Dorsolateral prefrontal cortex (tissue), 122 donors: ENCODE measurements at places on chromosomes 7 and 10.

DNA sequence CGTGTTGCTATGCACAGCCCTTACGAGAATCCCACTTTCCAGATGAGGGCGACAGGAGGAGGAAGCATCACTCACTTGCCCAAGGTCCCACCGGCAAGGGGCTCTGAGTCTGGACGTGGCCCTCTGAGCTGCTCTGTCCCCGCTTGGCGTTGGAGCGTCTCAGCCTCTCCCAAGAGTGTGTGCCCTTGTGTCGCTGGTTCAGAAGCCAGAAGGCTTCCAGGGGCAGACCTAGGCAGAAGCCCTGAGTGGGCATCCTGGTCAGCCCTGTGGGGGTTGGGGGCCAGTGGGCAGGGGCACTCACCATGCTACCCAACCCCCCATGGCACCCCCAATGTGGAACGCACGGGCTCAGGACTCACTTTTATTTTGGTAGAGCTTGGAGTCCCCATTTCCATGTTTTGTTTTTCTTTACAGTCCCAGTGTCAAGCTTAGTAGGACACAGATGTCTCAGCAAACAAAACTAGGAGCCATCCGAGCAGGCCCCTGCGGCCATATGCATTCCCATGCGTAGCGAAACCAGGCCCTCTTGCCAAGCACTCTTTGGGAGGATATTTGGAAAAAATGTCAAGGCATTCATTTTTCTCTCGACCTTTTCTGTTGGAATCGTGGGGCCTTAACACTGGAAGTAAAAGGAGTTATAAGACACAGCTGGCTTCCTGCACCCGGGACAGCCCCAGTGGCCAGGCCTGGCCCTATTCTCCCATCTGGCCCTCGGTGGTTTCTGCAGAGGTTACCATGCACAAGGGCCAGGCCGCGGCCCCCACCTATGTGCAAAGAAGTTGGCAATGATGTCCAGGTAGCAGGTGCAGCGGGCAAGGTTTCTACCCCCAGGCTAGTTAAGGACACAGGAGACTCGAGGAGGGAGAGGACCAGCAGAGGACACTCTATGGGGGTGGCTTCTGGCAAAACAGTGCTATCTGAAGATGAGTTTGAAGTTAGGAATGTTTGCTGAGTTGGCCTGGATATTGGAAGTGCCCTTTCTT, 97.0 kb downstream of the LHPP start:
- no peak for DNase-seq

DNA sequence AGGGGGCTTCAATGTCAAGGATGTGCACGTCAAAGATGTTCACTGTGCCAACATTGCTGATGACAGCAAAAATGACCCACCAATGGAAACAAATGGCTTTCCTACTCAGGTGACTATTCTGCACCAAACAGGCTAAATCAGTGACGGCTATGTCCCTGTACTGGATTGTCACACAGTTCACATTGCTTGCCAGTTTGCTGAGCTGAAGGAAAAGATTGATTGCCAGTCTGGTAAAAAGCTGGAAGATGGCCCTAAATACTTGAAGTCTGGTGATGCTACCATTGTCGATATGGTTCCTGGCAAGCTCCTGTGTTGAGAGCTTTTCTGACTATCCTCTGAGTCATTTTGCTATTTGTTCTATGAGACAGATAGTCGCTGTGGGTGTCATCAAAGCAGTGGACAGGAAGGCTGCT, 202.2 kb upstream of the ETV1 start:
- no peak for DNase-seq

- DNase-seq, result no peak
Observed at GRCh38 chr7:127892488-127893314, 138.5 kb downstream of the LRRC4 start.

- DNase-seq, result no peak
Observed at GRCh38 chr7:29412912-29413311, 150.7 kb upstream of the PRR15 start.

GRCh38 chr10:30877111-30877510, 154.6 kb downstream of the ZNF438 start:
- DNase-seq, result no peak

- no peak for DNase-seq
Observed at GRCh38 chr7:768881-769504, 41.9 kb upstream of the PRKAR1B start.

- DNase-seq, result no peak
Observed at GRCh38 chr7:85471740-85472139, 284.9 kb upstream of the SEMA3D start.

DNA sequence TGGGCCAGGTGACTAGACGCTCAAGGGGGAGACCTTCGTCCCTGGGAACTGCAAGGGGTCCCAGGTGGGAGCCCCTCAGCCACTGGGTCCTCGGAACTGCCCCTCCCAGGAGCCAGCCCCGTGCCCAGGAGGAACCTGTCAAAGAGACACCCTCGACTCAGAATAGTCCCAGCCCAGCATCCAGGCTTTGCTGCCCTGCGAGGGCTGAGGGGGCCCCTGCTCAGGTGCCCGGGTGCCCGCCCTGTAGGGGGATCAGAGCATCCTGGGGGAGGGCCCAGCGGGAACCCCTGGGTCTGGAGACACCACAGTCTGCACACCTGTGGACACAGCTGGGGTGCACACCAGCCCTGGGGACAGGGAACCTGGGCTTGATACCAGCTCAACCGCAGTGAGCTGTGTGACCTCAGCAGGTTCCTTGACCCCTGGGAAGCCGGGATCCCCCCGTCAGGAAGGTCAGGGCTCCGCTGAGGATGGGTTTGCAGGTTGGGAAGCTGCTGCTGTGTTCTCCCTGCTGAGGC, 407 bp downstream of the ELN start:
- DNase-seq, result no peak

- DNase-seq, result no peak
Observed at GRCh38 chr7:50293509-50294179, 10.9 kb upstream of the IKZF1 start.

- no peak for DNase-seq
Observed at GRCh38 chr10:971150-971542, 17.1 kb upstream of the GTPBP4 start.

- no peak for DNase-seq
Observed at GRCh38 chr10:118977022-118977599, 52.4 kb upstream of the NANOS1 start.

- DNase-seq, result no peak
Observed at GRCh38 chr7:112869111-112869774, 79.0 kb upstream of the TMEM168 start.

DNA sequence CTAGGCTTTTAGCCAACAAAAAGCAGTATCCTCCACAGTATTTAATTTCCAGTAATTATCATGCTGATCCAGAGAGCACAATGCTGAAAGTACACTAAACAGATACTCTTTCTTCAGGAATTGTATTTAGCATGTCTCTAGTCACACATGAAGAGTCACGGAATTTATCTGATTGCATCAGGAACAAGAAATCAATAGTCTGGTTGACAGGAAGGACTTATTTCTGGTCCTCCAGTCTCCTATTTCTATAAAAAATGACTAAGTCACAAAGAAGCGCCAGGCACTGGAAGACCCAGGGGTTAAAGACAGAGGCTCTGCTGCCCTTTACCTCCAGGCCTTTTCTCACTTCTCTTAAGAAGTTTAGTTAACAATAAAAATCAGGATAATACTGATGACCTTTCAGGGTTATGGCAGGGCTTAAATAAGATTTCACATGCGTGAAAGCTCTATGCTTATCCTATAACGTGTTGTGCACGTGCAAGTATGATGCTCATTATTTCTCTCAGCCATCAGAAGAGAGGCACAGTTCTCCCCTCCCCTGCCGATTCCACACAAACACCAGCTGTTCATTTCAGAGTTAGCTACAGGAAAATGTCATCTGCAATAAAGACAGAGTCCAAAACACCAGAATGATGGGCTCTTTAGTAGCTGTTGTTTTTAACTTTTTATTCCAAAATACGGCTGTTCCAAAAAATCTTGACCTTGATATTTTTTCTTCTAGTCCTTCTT, 36.9 kb downstream of the SLC26A4 start:
- no peak for DNase-seq

- DNase-seq, result peak; percentile 14
Observed at GRCh38 chr10:46216003-46216634, 70.7 kb upstream of the ANTXRL start.

- DNase-seq, result no peak
Observed at GRCh38 chr7:15234431-15234830, 327.4 kb downstream of the AGMO start.

- DNase-seq, result no peak
Observed at GRCh38 chr10:114266521-114266920, 27.5 kb downstream of the VWA2 start.

DNA sequence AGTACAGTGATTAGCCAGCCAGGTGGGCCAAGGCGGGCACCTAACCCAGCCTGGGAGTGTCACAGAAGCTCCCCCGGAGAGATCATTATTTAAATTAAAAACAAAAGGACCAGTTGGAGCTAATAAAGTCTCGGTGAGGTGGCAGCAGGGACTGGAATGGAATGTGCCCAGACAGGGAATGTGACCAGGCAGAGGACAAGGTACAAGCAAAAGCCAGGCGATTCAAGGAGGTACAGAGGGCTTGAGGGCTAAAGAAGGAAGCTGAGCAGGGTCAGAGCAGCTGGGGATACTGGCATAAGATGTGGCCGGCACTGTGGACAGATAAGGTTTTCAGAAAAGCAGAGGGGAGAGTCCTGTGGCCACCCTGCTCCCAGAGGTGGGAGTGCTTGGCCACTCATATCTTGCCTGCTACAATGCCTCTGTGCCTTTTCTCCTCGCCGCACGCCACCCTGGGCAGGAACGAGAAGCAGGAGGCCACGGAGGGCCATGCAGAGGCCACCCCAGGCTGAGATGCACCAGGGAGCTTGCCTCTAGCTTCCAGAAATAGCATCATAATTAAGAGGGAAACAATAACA, 13.2 kb downstream of the TMEM273 start:
- DNase-seq, result no peak
